ENCODE measurements at places on chromosomes 7 and 10. TPM values are rescaled to one million over a fixed set of nuclear protein-coding genes. Genes with fewer than 3 reads are reported as not detected.

GRCh38 chr7:73618538-73618937 lies 5.8 kb downstream of the MLXIPL start:
- DNase-seq = no peak
- no peaks in the 10 kb centered on the region for H3K27me3 ChIP-seq
- H3K27ac ChIP-seq = no peak overlapping the region
- H3K36me3 ChIP-seq = no peaks in the 10 kb centered on the region
- H3K4me1 ChIP-seq = peaks cover 12% of the 10 kb centered on the region

DNA sequence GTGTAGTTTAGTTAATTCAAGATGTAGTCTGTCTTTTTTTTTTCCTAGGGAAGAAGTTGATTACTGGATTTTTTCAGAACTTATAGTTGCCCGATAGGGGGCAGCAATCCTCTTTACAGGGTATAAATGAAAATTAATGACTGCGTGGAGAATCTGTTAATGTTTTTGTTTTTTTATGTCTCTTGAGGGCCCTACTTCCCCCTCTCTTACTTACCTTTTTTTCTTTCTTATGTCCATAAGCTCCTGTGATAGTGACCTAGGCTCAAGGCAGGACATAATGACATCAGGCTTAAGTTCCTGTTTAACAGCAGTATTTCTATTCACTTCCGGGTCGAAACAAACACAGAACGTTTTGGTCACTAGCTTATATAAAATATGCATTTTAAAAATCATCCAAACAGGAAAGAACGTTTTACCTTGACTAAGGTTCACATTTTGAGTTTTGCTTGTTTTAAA lies 18.8 kb downstream of the CDC123 start:
- peak overlapping the region; percentile 36 for H3K27ac ChIP-seq
- H3K4me1 ChIP-seq = peaks cover 16% of the 10 kb centered on the region
- no peak overlapping the region for H3K4me3 ChIP-seq

GRCh38 chr10:95343573-95343972 lies 52.8 kb upstream of the PDLIM1 start:
- H3K27me3 ChIP-seq = no peaks in the 10 kb centered on the region
- no peak overlapping the region for H3K27ac ChIP-seq
- peaks cover 8% of the 10 kb centered on the region for H3K4me1 ChIP-seq
- H3K4me3 ChIP-seq = no peak overlapping the region

DNA sequence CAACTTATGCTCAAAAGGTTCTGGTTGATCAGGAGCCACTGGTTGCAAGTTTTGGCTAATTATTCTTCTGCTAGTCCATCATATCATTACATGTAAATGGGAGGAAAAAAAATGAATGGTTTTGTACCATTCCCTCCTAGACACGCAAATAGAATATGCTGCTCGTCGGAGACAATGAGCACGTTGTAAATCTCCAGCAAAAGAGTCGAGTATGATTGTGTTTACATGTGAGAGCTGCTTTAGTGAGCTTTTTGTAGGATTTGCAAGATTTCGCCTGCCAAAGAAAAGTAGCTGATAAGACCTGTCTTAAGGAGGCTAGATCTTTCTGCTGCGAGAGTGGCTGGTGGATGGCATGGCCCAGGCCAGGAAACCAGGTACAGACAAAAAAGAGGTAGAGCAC lies 109.0 kb downstream of the ZMYND11 start:
- H3K27me3 ChIP-seq = no peaks in the 10 kb centered on the region
- no peak overlapping the region for H3K4me3 ChIP-seq
- no peaks in the 10 kb centered on the region for H3K36me3 ChIP-seq
- no peak for DNase-seq
- H3K4me1 ChIP-seq = no peaks in the 10 kb centered on the region

GRCh38 chr10:115398026-115398425 lies 304.9 kb downstream of the ATRNL1 start:
- H3K27ac ChIP-seq = no peak overlapping the region
- DNase-seq = no peak
- no peaks in the 10 kb centered on the region for H3K4me1 ChIP-seq
- H3K36me3 ChIP-seq = no peaks in the 10 kb centered on the region
- no peaks in the 10 kb centered on the region for H3K27me3 ChIP-seq

DNA sequence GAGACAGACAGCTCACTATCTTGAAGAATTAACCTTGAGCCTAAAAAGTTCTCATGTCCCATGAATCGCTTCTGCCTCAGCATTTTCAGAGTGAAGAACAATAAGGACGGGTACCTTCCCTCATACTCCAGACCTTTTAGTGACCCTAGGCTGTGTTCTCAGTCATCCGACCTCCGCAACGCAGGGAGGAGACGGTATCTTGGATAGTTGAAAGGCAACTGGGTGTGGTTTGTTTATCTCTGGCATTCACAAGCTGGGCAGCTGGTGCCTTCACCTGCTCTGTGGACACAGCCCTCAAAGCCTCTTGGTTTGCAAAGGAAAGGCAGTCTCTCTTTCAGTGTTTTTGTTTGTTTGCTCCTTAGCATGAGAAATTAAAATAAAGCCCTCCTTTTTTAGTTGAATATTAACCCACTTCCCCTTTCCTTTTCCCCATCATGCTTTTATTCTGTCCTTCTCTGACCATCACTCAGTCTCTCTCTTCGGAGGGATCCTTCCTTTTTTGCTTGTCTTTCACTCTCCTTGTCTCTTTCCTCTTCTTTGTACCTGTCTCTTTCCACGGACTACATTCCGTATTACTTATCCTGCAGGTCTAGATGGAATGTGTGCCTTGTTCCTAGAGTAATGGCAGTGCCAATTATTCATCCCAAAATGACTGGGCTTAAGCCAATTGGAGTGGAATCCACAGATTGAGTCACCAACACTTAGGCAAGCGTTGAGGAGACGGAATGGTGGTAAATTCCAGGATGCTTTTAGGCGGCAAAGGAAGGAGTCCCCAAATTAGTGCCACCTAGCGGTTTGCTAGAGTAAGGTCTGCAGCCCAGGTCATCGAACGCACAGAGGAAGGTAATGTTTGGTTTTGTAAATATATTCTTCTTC lies 45.8 kb downstream of the PRR15 start:
- H3K27me3 ChIP-seq = no peaks in the 10 kb centered on the region
- no peak for DNase-seq
- H3K4me3 ChIP-seq = no peak overlapping the region
- H3K4me1 ChIP-seq = peaks cover 40% of the 10 kb centered on the region
- H3K36me3 ChIP-seq = no peaks in the 10 kb centered on the region

Gene MEOX2
- 1.7 TPM for total RNA-seq

Gene PRTFDC1
- total RNA-seq = 7.6 TPM

GRCh38 chr10:131695496-131696165 lies 205.2 kb upstream of the PPP2R2D start:
- no peak overlapping the region for H3K27ac ChIP-seq
- no peaks in the 10 kb centered on the region for H3K36me3 ChIP-seq
- H3K4me1 ChIP-seq = no peaks in the 10 kb centered on the region
- H3K27me3 ChIP-seq = no peaks in the 10 kb centered on the region
- DNase-seq = peak; percentile 89
- H3K4me3 ChIP-seq = no peak overlapping the region

Gene POLR2J3
- 28.7 TPM for total RNA-seq

Gene FANK1
- total RNA-seq = 6.6 TPM

Gene LHFPL3
- not detected for total RNA-seq

GRCh38 chr10:5589011-5589660 lies 64.4 kb downstream of the CALML3 start:
- H3K27ac ChIP-seq = no peak overlapping the region
- no peaks in the 10 kb centered on the region for H3K27me3 ChIP-seq
- no peak for DNase-seq

- DNase-seq = no peak
- no peaks in the 10 kb centered on the region for H3K27me3 ChIP-seq
- H3K4me1 ChIP-seq = peaks cover 59% of the 10 kb centered on the region
- peak overlapping the region; percentile 100 for H3K27ac ChIP-seq
- peak overlapping the region; percentile 100 for H3K4me3 ChIP-seq
These were observed 222.9 kb upstream of the MKLN1 start for GRCh38 chr7:131104596-131105293.

- H3K27me3 ChIP-seq = no peaks in the 10 kb centered on the region
- peaks cover 8% of the 10 kb centered on the region for H3K4me1 ChIP-seq
- no peak overlapping the region for H3K27ac ChIP-seq
- H3K4me3 ChIP-seq = no peak overlapping the region
- DNase-seq = peak; percentile 16
- no peaks in the 10 kb centered on the region for H3K36me3 ChIP-seq
These were observed 33.2 kb upstream of the MXI1 start for GRCh38 chr10:110174201-110174600.

DNA sequence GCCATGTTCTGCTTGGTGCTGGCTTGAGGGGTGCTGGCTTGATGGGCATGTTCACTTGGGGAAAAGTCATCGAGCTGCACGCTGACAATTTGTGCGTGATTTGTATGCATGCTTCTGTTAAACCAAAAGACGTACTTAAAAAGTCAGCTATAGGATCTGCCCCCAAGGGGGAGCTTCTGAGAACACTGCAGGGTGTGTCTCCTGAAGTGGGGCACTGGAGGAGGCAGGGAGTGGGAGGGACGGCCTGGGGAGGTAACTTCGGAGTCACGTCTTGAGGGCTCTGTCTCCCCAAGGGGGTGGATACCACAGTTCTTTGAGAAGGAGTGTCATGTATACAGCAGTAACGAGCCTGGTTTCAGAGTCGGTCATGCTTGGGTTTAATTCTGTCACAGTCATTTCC lies 406.5 kb downstream of the PLXNA4 start:
- no peaks in the 10 kb centered on the region for H3K36me3 ChIP-seq
- DNase-seq = no peak
- no peak overlapping the region for H3K4me3 ChIP-seq
- H3K27me3 ChIP-seq = no peaks in the 10 kb centered on the region
- H3K4me1 ChIP-seq = no peaks in the 10 kb centered on the region

DNA sequence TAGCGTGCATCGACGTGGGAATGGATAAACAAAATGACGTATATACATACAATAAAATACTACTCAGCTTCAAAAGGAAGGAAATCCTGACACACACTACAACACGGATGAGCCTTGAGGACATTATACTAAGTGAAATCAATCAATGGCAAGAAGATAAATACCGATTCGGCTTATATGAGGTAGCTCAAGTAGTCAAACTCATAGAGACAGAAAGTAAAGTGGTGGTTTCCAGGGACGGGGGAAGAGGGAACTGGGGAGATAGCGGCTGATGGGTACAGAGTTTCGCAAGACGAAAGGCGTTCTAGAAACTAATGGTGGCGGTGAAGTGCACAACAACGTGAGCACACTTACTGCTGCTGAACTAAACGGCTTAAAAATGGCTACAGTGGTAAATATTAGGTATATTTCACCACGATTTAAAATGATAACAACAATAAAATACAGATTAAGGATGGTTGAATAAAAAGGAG lies 516.7 kb downstream of the PARD3 start:
- H3K27me3 ChIP-seq = no peaks in the 10 kb centered on the region
- no peaks in the 10 kb centered on the region for H3K4me1 ChIP-seq
- DNase-seq = no peak
- H3K4me3 ChIP-seq = no peak overlapping the region
- H3K27ac ChIP-seq = no peak overlapping the region
- H3K36me3 ChIP-seq = no peaks in the 10 kb centered on the region

- no peak overlapping the region for H3K27ac ChIP-seq
- no peaks in the 10 kb centered on the region for H3K27me3 ChIP-seq
- no peak overlapping the region for H3K4me3 ChIP-seq
These were observed 75.2 kb downstream of the DIP2C start for GRCh38 chr10:614139-614711.
